Muscle of arm (tissue), 14 donors: ENCODE measurements at places on chromosomes 3 and 15. TPM values are rescaled to one million over a fixed set of nuclear protein-coding genes. Genes with fewer than 3 reads are reported as not detected.

The THSD4 gene
- polyA plus RNA-seq: 45.9 TPM

The ITPKA gene
- polyA plus RNA-seq: 0.36 TPM

The TRPM1 gene
- polyA plus RNA-seq: 10.6 TPM

The MBD4 gene
- 20.8 TPM for polyA plus RNA-seq

The TMEM158 gene
- polyA plus RNA-seq: 3.6 TPM

The CFAP44 gene
- 10.1 TPM for polyA plus RNA-seq

The MUC20 gene
- 3.1 TPM for polyA plus RNA-seq

The MNS1 gene
- 5.2 TPM for polyA plus RNA-seq
